Fibroblast of skin of left biceps (primary cell): ENCODE measurements at places on chromosomes 16 and 17.
A peak's percentile ranks its signal among the peaks of the same experiment; 100 is the strongest.

DNA sequence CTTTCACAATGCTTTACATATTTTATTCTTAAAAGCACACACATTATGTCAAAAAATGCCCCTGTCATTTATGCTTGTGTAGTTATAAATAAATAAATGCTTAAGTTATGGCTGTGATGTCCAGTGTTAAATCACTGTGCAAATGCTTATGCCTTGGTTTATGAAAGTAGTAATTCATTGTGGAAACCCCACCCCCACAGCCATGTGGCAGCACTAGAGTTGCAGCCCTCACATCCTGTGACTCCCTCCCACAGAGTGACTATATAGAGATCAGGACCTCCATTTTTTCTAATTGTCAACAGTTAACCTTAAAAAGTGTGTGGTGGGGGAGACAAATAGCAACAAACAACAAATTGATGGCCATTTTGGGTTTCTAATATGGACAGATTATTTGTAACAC lies 2.4 kb downstream of the SKAP1 start:
- DNase-seq: no peak

- peak; percentile 62 for DNase-seq
Observed at GRCh38 chr17:50547035-50547735, at the start of gene SPATA20. Gene SPATA20, plus strand, starts transcription at chr17:50547174. Its CDS starts 35 bp downstream, at chr17:50547209.

GRCh38 chr17:19752216-19753050 lies 4.3 kb upstream of the ALDH3A1 start:
- no peak for DNase-seq

- no peak for DNase-seq
Observed at GRCh38 chr17:8614988-8615387, 15.5 kb downstream of the MYH10 start.

- no peak for DNase-seq
Observed at GRCh38 chr16:30472328-30472942, at the start of gene ITGAL. Gene ITGAL, plus strand, starts transcription at chr16:30472742. Its CDS starts 96 bp downstream, at chr16:30472838.

DNA sequence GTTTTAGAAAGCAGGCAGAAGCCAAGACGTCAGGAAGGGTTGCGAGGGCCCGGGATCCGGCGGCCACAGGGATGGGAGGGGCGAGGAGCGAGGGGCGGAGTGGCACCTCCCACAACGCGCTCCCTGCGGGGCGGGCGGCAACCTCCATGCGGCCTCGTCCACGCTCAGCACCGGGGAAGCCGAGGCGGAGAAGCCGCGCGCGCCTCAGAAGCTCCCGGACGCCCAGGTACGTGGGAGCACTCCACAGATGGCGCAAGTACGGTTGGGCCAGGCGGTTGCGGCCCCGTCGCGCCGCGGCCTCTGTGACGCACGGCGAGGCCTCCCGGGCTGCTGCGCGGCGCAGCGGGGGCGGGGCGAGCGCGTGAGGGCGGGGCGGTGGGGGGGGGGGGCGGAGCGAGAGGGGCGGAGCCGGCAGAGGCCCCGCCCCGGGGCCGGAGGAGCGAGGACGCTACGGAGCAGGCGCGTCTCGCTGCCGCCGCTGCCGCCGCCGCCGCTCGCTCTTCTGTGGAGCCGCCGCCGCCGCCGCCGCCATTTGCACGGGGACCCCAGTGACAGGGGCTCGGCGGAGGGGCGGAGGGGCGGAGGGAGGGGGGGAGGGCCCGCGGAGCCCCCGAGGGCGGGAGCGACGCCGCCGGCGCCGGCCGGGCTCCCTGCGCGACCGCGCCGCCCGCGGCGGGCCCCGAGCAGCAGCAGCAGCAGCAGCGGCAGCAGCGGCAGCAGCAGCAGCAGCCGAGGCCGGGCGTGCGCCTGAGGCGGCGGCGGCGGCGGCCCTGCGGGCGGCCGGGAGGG lies at the start of gene TENT4B:
TSS of gene TENT4B (plus strand) at position 500 of the 789 bp plus-strand sequence. CDS start 316 bp downstream, outside the sequence.
- peak; percentile 58 for DNase-seq

DNA sequence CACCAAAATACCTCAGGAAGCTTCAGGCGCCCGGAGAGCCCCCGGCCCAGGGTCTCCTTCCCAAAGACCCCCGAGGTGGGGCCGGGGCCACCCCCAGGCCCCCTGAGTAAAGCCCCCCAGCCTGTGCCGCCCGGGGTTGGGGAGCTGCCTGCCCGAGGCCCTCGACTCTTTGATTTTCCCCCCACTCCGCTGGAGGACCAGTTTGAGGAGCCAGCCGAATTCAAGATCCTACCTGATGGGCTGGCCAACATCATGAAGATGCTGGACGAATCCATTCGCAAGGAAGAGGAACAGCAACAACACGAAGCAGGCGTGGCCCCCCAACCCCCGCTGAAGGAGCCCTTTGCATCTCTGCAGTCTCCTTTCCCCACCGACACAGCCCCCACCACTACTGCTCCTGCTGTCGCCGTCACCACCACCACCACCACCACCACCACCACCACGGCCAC lies 6.7 kb upstream of the TMEM88 start:
- no peak for DNase-seq

- DNase-seq: no peak
Observed at GRCh38 chr16:50304467-50305440, 38.4 kb downstream of the ADCY7 start.

DNA sequence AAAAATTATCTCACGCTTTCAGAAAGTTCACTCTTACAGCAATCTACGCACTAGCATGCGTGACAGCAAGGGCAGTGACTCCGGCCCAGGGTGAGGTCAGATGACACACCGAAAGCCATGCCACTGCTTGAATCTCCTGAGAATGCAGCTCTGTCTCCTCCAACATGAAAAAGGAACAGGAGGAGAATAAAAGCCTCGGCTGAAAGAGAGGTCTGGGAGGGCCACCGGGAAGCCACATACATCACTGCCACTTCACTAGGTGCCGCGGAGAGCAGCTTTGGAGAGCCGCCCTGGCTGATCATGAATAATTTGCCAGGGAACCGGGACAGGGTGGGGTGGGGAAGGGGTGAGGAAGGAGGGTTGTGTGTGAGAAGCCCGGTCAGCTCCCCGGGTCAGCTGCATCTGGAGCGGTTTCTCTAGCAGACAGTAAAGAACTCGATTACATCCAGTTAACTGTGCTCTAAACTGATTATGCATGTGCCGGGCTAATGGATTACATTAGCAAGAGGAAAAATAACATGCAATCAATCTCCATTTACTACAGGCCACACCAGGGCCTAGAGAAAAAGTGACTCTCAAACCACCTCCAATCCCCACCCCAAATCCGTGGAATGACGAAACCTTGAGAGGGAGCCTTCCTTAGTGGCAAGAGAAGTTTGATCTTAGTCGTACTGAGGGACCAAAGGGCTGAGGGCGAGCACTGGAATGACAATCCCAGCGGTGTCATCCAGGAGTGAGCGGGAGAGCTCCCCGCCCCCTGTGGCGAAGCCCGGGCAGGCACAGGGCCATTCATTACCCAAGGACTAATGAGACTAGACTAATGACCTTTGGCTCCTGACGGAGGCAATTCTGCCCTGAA lies 100.3 kb downstream of the ZFHX3 start:
- DNase-seq: no peak

DNA sequence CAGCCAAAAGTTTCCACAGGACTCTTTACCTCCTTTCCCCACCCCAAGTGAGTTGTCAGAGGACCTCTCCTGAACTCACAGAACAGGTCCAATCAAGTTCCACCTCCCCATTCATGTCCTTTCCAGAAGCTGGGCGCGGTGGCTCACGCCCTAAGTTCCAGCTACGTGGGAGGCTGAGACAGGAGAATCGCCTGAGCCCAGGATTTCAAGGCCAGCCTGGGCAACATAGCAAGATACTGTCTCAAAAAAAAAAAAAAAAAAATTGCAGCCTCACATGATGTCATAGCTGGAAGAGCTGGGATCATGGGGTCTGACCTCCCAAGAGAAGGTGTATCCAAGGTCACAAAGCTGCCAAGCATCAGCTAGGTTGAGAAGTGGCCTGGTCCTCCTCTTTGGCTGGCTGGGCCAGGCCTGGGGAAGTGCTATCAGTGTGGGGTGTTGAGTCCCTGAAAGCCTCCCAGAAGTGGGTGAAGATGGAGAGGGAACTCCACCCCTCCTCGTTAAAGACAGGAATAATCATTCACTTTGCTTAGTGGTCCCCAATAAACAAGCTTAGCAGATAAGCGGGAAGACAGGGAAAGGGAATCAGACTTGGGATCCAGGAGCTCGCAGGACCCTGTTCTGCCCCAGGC lies 5.5 kb upstream of the MNT start:
- DNase-seq: no peak
